ENCODE measurements at places on chromosomes 4 and X. TPM values are rescaled to one million over a fixed set of nuclear protein-coding genes. Genes with fewer than 3 reads are reported as not detected.

FAT1 gene
- total RNA-seq, result 54.2 TPM

PDCL2 gene
- total RNA-seq, result not detected

MAP9 gene
- 11.9 TPM for total RNA-seq

RHOXF2B gene
- total RNA-seq, result not detected

ADH1A gene
- total RNA-seq, result 2.3 TPM

SH2D1A gene
- 2.0 TPM for total RNA-seq

P2RY8 gene
- 1.3 TPM for total RNA-seq

CSAG3 gene
- total RNA-seq, result not detected

- H3K4me1 ChIP-seq, result peaks cover 9% of the 10 kb centered on the region
- H3K4me3 ChIP-seq, result peak overlapping the region; percentile 99
- no peak for DNase-seq
- no peaks in the 10 kb centered on the region for H3K36me3 ChIP-seq
Observed at GRCh38 chrX:1390621-1391369, 1.1 kb downstream of the SLC25A6 start.

DNA sequence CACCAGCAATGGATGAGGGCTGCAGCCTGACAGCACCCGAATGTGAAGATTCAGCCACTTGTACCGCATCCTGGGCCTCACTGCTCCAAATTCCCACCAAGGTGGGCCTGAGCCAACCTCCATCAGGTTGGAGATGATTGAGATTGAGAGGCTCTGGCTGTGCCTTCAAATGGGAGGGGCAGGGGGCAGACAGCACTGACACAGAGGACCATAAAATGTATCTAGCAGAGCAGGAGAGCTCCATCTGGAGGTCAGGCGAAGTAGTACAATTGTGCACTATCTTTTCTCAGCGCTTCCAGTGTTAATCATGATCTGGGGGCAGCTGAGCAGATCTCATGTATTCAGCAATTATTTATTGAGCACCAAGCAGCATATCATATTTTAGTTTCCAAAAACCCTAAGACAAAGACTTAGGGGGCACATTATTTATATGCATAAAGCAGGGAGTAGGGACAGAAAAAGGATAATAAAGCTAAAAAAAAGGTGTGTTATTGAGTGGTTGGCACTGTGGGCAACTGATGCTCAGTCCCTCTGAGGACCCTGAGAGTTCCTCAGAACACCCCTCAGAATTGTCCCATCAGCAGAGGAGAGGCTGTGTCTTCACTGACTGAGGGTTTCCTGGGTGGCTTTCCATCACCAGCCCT, 31.6 kb upstream of the C1QTNF7 start:
- H3K4me1 ChIP-seq, result no peaks in the 10 kb centered on the region
- H3K27me3 ChIP-seq, result no peaks in the 10 kb centered on the region
- no peak overlapping the region for H3K4me3 ChIP-seq
- no peaks in the 10 kb centered on the region for H3K36me3 ChIP-seq
- H3K27ac ChIP-seq, result no peak overlapping the region

- no peaks in the 10 kb centered on the region for H3K27me3 ChIP-seq
- no peak for DNase-seq
- H3K4me1 ChIP-seq, result no peaks in the 10 kb centered on the region
Observed at GRCh38 chr4:135497563-135498152, 1296.1 kb upstream of the PABPC4L start.

DNA sequence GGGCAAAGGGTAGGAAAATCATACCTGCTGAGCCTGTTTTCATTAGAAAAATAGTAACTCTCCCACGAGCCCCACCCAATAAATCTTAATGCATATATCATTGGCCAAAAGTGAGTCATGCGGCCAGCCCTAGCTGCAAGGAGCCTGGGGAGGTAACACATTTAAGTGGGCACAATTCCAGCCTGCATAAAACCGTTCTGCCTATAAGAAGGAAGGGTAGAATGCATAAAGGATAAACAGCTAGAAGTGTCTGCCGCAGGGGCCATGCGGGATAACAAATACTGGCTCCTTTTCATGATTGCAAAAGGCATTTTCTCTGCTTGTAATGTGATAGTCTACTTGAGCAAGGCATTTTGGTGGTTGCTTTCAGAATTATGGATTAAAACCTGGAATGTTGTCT, 37.1 kb downstream of the EFHC2 start:
- no peaks in the 10 kb centered on the region for H3K36me3 ChIP-seq
- no peaks in the 10 kb centered on the region for H3K4me1 ChIP-seq
- no peak for DNase-seq
- H3K4me3 ChIP-seq, result no peak overlapping the region

DNA sequence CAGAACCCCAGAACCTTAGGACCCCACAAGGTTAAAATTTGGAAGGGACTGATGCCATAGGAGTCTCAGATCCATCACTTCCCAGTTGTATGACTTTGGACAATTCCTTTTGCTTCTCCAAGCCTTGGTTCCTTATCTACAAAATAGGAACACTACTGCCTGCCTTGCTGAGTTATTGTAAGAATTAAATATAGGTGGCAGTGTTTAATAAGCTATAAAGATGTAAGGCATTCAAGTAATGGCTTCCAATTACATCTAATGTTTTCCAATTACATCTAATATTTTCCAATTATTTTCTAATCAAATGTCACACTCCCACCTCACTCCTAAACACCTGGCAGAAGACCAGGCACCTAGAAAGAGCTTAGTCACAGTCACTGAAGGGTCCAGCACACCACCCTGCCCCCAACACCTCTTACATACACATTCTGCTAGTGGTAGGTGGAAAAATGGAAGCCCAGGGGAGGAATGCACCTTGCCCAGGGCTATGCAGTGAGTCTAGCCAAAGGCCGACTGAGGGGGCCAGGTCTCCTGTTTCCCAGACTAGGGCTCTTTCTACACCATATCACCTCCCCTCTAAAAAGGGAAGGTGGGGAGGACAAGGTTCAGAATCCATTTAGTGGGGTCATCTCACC, 24.5 kb upstream of the KDM5C start:
- H3K27ac ChIP-seq, result no peak overlapping the region
- no peaks in the 10 kb centered on the region for H3K27me3 ChIP-seq
- H3K4me1 ChIP-seq, result no peaks in the 10 kb centered on the region
- H3K4me3 ChIP-seq, result no peak overlapping the region

DNA sequence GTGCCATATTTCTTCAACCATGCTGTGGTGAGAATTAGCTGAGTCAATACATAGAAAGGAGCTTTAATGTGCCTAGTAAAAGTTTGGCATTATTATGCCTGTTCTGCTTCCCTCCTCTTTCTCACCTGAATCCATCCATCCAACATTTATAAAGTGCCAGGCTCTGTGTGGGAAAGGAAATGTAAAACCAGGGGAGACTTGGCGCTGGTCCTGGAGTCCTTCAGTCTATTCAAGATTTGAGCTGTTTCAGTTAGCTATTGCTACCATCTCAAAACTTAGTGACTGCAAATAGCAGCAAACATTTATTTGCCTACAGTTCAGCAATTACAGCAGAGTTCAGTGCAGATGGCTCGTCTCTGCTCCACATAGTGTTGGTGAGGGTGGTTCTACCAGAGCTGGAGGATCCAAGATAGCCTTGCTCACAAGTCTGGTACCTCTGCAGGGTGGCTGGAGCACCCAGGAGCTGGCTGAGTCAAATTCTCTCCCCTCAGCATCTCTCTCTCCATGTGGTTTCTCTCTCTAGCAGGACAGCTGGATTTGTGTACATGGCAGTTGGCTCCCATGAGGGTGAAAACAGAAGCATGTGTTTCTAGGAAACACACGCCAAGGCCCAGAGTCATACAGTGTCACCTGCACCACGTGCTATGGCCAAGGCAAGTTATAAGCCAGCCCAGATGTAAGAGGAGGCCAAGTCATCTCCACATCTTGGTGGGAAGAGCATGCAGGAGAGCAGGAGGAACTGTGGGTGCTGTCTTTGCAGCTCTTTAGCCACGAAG, 77.3 kb downstream of the FHDC1 start:
- H3K27me3 ChIP-seq, result no peaks in the 10 kb centered on the region
- H3K4me1 ChIP-seq, result no peaks in the 10 kb centered on the region
- no peak overlapping the region for H3K4me3 ChIP-seq
- no peak for DNase-seq
- H3K36me3 ChIP-seq, result no peaks in the 10 kb centered on the region
- H3K27ac ChIP-seq, result no peak overlapping the region

DNA sequence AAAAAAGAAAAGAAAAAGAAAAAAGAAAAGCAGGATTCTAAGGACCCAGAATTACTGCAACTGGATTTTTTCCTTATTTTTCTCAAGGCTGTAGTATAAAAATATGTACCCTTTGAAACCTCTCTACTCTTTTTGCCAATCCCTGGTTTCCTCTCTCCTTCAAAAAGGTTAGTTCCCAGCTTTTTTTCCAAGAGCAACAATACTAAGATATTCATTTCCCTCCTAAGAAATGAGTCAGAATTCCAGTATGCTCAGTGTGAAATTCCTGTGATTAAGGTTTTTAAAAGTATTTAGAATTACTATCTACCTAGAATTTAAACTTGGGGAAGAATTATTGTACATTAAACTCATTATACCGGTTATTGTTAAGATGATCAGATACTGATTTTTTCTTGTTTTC, 22.0 kb downstream of the SMIM14 start:
- no peaks in the 10 kb centered on the region for H3K27me3 ChIP-seq
- no peaks in the 10 kb centered on the region for H3K36me3 ChIP-seq
- no peaks in the 10 kb centered on the region for H3K4me1 ChIP-seq
- no peak overlapping the region for H3K4me3 ChIP-seq
- H3K27ac ChIP-seq, result no peak overlapping the region

DNA sequence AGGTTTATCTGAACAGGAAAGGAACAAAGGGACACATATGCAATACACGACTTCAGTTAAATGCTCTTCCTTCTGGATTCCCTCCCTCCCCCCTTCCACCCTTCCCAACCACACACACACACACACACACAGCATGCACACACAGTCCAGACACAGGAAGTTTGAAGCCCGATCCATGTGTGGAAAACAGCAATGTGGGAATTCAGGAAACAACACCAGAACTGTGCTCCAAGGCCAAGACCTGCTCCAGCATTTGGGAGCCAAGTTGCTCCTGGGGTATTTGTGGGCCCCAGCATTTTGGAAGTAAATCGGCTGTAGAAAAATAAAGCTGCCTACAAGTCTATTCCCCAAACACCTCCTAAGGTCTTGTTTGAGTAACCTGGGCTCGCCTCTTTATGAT, 5.6 kb upstream of the AMOT start:
- no peaks in the 10 kb centered on the region for H3K36me3 ChIP-seq
- DNase-seq, result no peak
- no peak overlapping the region for H3K4me3 ChIP-seq
- no peaks in the 10 kb centered on the region for H3K27me3 ChIP-seq

GRCh38 chr4:156190615-156191014, 236.9 kb upstream of the CTSO start:
- H3K27me3 ChIP-seq, result no peaks in the 10 kb centered on the region
- H3K27ac ChIP-seq, result no peak overlapping the region
- H3K36me3 ChIP-seq, result no peaks in the 10 kb centered on the region
- no peak overlapping the region for H3K4me3 ChIP-seq

- no peak overlapping the region for H3K4me3 ChIP-seq
- H3K36me3 ChIP-seq, result no peaks in the 10 kb centered on the region
- no peak overlapping the region for H3K27ac ChIP-seq
- no peaks in the 10 kb centered on the region for H3K4me1 ChIP-seq
Observed at GRCh38 chr4:156945532-156945931, 26.1 kb downstream of the PDGFC start.

DNA sequence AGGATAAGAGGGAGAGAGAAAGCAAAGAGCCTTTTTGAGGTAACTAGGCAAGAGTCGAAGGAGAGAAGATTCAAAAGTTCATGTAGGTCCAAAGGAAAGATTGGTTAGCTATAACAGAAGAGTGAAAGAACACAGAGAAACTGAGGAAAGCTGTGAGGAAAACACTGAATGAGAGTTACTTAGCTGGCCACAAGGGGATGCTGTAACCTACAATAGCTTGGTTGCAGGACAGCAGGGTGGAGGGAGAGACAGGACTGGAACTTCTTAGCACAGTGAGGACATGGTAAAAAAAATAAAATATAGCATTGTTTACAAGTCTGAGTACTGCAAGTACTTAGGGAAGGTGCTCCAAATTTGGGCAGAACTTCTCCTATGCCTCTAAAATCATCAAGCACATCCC, 48.3 kb downstream of the RAI2 start:
- DNase-seq, result no peak
- H3K27ac ChIP-seq, result no peak overlapping the region
- no peaks in the 10 kb centered on the region for H3K4me1 ChIP-seq
- no peaks in the 10 kb centered on the region for H3K27me3 ChIP-seq

GRCh38 chrX:118117741-118118140, 1.1 kb upstream of the KLHL13 start:
- no peak overlapping the region for H3K4me3 ChIP-seq
- no peaks in the 10 kb centered on the region for H3K36me3 ChIP-seq
- no peak overlapping the region for H3K27ac ChIP-seq
- DNase-seq, result no peak
- H3K27me3 ChIP-seq, result no peaks in the 10 kb centered on the region

DNA sequence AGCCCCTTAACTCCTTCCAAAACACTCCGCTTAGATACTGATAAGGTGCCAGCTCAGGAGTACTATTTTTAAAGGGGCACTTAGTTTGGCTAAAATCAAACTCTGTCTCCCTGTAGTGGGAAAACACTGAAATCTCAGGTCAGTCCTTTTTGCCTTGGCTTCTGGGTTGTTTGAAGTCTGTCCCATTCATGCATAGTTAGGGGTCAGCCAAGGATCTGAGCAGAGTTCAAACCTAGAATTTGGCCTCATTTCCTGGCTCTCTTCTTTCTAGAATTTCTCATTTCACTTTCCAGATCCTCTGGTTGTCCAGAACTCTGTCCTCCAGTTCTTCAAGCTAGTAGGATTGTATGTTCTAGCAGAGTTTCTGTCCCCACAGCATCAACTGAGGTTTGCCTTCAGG, 31.5 kb downstream of the NAT8L start:
- no peaks in the 10 kb centered on the region for H3K36me3 ChIP-seq
- DNase-seq, result no peak
- H3K4me3 ChIP-seq, result no peak overlapping the region
- H3K4me1 ChIP-seq, result no peaks in the 10 kb centered on the region

DNA sequence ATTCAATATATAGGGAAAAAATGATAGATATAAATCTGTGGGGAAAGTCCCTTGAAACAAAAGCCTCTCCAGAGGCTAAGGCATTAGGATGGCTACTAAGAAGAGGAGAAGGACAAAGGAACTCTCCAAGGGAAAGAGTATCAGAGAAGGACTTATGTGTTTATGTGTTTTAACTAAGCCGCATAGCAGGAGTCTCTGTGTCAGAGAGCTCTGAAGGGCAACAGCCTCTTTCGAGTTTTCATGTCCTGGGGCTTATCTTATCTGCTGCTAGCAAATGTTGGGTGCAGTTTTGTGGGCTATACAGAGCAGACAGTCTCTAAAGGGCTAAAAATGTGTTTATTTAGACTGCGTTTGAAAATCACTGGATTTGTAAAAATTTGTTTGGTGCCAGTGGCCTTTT, 1145.6 kb upstream of the DIAPH2 start:
- no peak overlapping the region for H3K27ac ChIP-seq
- H3K4me1 ChIP-seq, result no peaks in the 10 kb centered on the region
- no peaks in the 10 kb centered on the region for H3K27me3 ChIP-seq
- DNase-seq, result no peak
- no peak overlapping the region for H3K4me3 ChIP-seq

DNA sequence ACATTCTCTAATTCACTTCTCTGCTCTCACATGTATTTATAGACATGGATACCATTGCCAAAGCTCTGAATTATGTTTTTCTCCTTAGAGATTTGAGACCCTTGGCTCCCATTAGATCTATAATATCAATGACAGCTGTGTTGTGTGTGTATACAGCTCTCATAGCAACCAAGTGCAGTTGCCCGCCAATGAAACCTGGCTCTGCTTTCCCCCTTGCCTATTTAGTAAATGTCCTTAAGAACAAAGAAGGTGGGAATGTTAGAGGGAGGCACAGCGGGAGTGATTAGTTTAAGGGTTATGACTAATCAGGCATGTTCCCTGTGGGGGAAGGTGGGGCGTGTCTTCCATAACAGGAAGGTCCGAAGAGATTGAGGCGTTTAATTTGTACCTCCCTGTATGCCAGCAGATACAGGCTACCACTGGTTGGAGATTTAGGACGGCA, 100.5 kb upstream of the TBC1D9 start:
- peak; percentile 24 for DNase-seq
- H3K4me1 ChIP-seq, result no peaks in the 10 kb centered on the region
- no peaks in the 10 kb centered on the region for H3K27me3 ChIP-seq
- peak overlapping the region; percentile 30 for H3K27ac ChIP-seq
- H3K36me3 ChIP-seq, result no peaks in the 10 kb centered on the region
